MCF 10A (cell line): ENCODE measurements at places on chromosomes 2 and 18. TPM values are rescaled to one million over a fixed set of nuclear protein-coding genes. Genes with fewer than 3 reads are reported as not detected.

The STPG4 gene
- 0.83 TPM in 1 of 2 replicates, not detected in the other for total RNA-seq

The UGT1A4 gene
- total RNA-seq: 0.12 TPM in 1 of 2 replicates, not detected in the other

The OR6B2 gene
- not detected in 2 replicates for total RNA-seq

The REG3A gene
- total RNA-seq: not detected in 2 replicates

The TDRD15 gene
- not detected in 2 replicates for total RNA-seq

The CXCR1 gene
- 0.12 TPM in 1 of 2 replicates, not detected in the other for total RNA-seq

The BMP10 gene
- total RNA-seq: not detected in 2 replicates

The UGT1A5 gene
- total RNA-seq: not detected in 2 replicates

The SP140L gene
- 20.3 and 33.2 TPM in 2 replicates for total RNA-seq

The PID1 gene
- total RNA-seq: 123 and 211 TPM in 2 replicates

The AQP12B gene
- not detected in 2 replicates for total RNA-seq

The LCT gene
- total RNA-seq: not detected in 2 replicates

The BUB1 gene
- total RNA-seq: 23.0 and 25.5 TPM in 2 replicates

DNA sequence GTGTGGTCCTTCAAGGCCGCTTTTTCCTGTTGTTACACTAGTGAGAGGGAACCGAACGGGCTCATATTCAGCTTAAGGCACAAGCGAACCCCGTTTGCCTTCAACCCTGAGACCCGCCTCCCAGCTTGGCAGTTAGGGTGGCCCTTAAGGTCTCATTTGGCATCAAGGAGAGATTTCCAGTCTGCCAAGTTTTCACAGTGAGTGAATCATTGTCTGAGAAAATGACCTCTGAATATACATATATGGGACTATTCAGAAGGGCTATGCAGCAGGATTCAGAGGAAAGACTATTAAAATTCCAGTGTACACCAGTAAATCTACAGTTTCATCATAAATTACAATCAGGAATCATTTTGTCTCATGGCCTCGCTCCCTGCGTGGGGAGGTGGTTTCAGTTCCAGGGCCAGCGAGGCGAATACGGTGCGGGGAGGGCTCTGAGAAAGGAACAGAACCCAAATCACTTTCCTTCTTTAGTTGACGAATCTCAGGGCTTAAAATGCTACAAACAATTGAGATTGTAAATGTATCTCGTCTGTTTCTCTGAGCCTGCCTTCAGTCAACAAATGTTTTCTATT lies 231.4 kb downstream of the FAM210A start:
- no peaks in the 10 kb centered on the region for H3K36me3 ChIP-seq
- DNase-seq: no peak
- H3K4me1 ChIP-seq: no peaks in the 10 kb centered on the region
- no peak overlapping the region for H3K27ac ChIP-seq

- H3K36me3 ChIP-seq: no peaks in the 10 kb centered on the region
- DNase-seq: no peak
- no peak overlapping the region for H3K4me3 ChIP-seq
- no peaks in the 10 kb centered on the region for H3K27me3 ChIP-seq
- no peak overlapping the region for H3K27ac ChIP-seq
Measured at GRCh38 chr2:144477281-144477956, 42.5 kb downstream of the ZEB2 start.

GRCh38 chr2:71336802-71337201 lies 5.2 kb downstream of the ZNF638 start:
- DNase-seq: peak; percentile 11
- H3K27ac ChIP-seq: no peak overlapping the region
- peaks cover 40% of the 10 kb centered on the region for H3K4me1 ChIP-seq
- H3K4me3 ChIP-seq: no peak overlapping the region
- no peaks in the 10 kb centered on the region for H3K27me3 ChIP-seq
- peaks cover 64% of the 10 kb centered on the region for H3K36me3 ChIP-seq

GRCh38 chr2:39265315-39265714 lies 21.5 kb upstream of the CDKL4 start:
- peaks cover 10% of the 10 kb centered on the region for H3K4me1 ChIP-seq
- H3K36me3 ChIP-seq: peaks cover 38% of the 10 kb centered on the region
- no peak overlapping the region for H3K4me3 ChIP-seq

DNA sequence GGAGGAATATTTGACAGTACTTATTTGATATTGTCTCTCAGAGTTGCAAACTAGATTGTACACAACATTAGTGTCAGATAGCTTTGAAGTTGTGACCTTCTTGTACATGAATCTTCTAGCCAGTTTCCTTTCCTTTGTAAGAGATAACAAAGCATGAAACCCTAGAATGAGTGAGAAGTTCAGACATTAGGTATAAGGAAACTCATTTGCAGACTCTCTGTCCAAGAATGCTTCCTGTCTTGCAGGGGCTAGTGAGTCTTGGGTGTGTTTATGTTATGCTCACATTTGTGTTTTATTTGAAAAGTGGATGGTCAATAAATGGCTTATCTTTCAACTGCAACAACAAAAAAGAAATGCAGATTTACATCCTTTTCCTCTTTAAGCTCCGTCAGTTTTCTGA lies 1.4 kb downstream of the BOD1L2 start:
- no peaks in the 10 kb centered on the region for H3K36me3 ChIP-seq
- peaks cover 6% of the 10 kb centered on the region for H3K4me1 ChIP-seq
- H3K4me3 ChIP-seq: no peak overlapping the region
- H3K27me3 ChIP-seq: no peaks in the 10 kb centered on the region

DNA sequence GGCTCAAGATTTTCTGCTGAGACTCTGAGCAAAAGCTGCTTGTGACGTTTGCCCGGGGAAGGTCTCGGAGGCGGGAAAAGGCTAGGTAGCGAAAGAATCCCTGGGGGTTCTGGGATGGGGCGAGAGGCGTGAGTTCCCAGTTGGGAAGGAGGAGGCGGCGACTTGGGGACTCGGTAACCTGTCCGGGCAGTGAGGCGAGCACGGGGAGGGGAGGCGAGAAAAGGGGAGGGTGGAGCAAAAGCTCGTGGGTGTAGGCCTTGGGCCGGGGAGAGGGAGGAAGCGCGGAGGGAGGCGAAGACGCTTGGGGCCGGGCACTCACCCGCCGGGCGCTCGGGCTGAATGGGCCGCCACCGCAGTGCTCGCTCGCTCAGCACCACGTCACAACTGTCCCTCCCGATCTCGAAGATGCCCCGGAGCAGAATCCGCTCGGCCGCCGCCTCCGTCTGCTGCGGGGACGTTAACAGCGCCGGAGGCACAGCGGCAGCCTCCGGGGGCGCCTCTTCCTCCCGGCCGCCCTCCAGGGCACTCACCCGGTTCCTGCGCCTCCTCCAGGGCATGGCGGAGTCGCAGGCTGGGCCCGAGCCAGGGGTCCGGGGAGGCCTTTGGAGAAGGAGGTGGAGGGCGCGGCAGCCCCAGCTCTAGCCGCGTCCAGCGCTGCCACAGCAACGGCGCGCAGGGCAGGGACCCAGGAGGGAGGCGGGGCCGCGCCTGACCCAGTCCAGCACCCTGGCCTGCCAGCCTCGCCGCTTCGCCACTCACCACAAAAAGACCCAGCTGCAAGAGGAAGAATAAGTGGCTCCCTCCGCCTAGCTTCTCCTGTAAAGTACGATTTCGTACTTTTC lies at the start of gene CERKL:
Gene CERKL (minus strand): TSS at position 656 of the 842 bp plus-strand sequence. CDS start 99 bp downstream, at position 557.
- DNase-seq: peak; percentile 49
- H3K36me3 ChIP-seq: no peaks in the 10 kb centered on the region
- H3K4me3 ChIP-seq: peak within 1 kb of the TSS; percentile 66
- H3K4me1 ChIP-seq: no peaks in the 10 kb centered on the region

DNA sequence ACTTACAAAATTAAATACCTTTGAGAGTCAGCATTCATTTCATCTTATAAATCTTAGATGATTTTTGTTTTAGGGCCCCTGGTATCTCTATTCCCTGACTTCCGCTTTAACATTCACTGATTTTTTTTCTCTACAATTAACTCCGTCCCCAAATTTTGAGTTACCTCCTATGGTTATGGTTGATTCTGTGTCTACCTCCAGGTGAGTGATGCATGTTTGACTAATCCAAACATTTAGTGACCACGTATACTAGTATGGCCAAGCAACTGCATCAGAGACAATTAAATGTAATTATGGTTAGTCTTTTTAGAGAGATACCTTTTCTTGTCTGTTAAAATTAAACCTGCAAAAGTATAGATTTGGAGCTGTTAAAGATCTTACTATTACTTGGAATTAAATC lies 120.3 kb downstream of the CCDC102B start:
- no peak overlapping the region for H3K4me3 ChIP-seq
- no peaks in the 10 kb centered on the region for H3K36me3 ChIP-seq
- no peak overlapping the region for H3K27ac ChIP-seq
- no peak for DNase-seq

DNA sequence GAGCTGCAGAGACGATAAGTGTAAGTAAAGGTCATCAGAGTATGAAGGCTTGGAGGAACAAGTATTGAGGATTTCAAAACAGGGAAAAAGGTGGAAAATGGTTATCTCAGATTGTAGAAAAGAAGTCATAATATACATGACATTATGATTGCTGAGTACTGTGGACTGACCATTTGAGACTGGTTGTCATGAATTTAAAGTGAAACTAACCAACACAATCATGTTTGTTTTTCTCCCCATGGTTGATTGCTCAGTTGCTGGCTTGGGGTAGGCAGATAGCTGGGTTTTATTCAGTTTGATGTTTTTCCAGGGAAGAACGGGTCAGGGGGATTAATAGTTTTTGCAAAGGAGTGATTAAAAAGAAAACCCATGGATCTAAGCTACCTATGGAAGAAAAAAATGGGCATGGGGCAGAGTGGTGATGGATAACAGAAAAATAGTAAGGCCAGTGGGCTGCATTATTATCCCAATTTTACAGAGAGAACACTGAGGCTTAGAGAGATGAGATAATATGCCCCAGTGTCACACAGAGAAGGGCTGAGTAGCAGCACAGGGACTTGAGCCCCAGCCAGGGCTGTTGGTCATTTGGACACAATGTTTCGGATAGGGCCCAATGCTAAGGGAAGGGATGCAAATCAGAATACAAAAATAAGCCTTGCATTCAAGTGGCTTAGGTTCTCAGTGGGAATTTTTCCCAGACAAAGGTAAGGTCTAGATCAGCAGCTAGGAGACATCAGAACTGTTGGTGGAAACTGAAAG lies 885.7 kb downstream of the DCC start:
- DNase-seq: no peak
- no peak overlapping the region for H3K27ac ChIP-seq
- no peak overlapping the region for H3K4me3 ChIP-seq
- H3K4me1 ChIP-seq: no peaks in the 10 kb centered on the region
- H3K36me3 ChIP-seq: no peaks in the 10 kb centered on the region

GRCh38 chr2:95530734-95531133 lies 46.2 kb upstream of the TRIM43B start:
- no peaks in the 10 kb centered on the region for H3K36me3 ChIP-seq
- H3K27ac ChIP-seq: no peak overlapping the region
- no peaks in the 10 kb centered on the region for H3K4me1 ChIP-seq
- peaks cover 18% of the 10 kb centered on the region for H3K27me3 ChIP-seq
- peak; percentile 6 for DNase-seq
- no peak overlapping the region for H3K4me3 ChIP-seq

GRCh38 chr2:47109007-47109375 lies 46.1 kb downstream of the STPG4 start:
- no peak overlapping the region for H3K27ac ChIP-seq
- no peaks in the 10 kb centered on the region for H3K27me3 ChIP-seq
- no peak overlapping the region for H3K4me3 ChIP-seq
- no peak for DNase-seq
- H3K4me1 ChIP-seq: no peaks in the 10 kb centered on the region

GRCh38 chr2:30656079-30656478 lies 151.2 kb downstream of the CAPN13 start:
- no peaks in the 10 kb centered on the region for H3K36me3 ChIP-seq

DNA sequence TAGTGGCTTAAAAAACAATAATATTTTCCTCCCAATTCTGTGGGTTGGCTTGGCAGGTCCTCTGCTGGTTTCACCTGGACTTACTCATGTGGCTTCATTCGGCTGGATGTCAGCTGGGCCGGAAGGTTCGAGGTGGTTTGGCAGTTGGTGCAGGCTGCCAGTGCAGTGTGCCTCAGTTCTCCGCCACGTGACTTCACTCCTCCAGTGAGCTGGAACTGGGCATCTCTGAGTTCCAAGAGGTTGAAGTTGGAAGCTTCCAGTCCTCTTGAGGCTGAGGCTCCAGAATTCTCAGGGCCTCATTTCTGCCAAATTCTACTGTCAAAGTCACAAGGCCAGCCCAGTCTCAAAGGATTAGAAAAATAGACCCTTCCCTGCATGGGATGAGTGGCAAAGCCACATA lies 83.4 kb upstream of the B3GNT7 start:
- no peaks in the 10 kb centered on the region for H3K27me3 ChIP-seq
- DNase-seq: no peak
- no peaks in the 10 kb centered on the region for H3K36me3 ChIP-seq
- no peak overlapping the region for H3K4me3 ChIP-seq
- peaks cover 2% of the 10 kb centered on the region for H3K4me1 ChIP-seq
- no peak overlapping the region for H3K27ac ChIP-seq

GRCh38 chr2:64799592-64800252 lies 146.0 kb upstream of the SERTAD2 start:
- no peak overlapping the region for H3K27ac ChIP-seq
- peaks cover 17% of the 10 kb centered on the region for H3K4me1 ChIP-seq
- no peaks in the 10 kb centered on the region for H3K27me3 ChIP-seq
- DNase-seq: peak; percentile 46
- H3K4me3 ChIP-seq: no peak overlapping the region

DNA sequence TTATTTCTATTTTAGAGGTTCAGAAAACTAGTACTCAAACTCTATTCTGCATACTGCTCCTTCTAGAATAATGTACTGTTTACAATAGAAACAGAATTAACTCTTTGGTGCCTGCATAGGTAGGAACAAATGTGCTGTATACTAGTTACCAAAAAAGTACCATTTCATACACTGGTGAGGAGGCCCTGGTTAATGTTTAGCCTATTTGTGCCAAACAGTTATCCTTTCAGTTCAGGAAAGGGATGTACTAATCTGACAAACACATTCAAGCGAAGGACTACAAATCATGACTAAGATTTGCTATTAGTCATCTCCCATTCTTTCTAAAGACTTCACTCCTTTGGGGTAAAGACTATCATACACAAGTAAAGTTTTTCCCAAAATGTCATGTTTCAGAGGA lies 47.4 kb downstream of the EXOC6B start:
- H3K36me3 ChIP-seq: no peaks in the 10 kb centered on the region
- peak; percentile 52 for DNase-seq
- H3K4me1 ChIP-seq: peaks cover 21% of the 10 kb centered on the region
- H3K4me3 ChIP-seq: no peak overlapping the region
- H3K27me3 ChIP-seq: no peaks in the 10 kb centered on the region

- peaks cover 19% of the 10 kb centered on the region for H3K4me1 ChIP-seq
- H3K27ac ChIP-seq: no peak overlapping the region
- DNase-seq: no peak
Measured at GRCh38 chr2:216119146-216119545, 10.0 kb downstream of the XRCC5 start.

- no peak overlapping the region for H3K27ac ChIP-seq
- peak; percentile 11 for DNase-seq
- H3K4me3 ChIP-seq: no peak overlapping the region
- H3K4me1 ChIP-seq: no peaks in the 10 kb centered on the region
- H3K27me3 ChIP-seq: no peaks in the 10 kb centered on the region
Measured at GRCh38 chr2:65204461-65205210, 23.0 kb upstream of the ACTR2 start.

GRCh38 chr2:240524963-240525718 lies 32.6 kb downstream of the ANKMY1 start:
- no peak overlapping the region for H3K27ac ChIP-seq
- no peaks in the 10 kb centered on the region for H3K4me1 ChIP-seq
- H3K27me3 ChIP-seq: no peaks in the 10 kb centered on the region
- peaks cover 63% of the 10 kb centered on the region for H3K36me3 ChIP-seq
- no peak for DNase-seq
- no peak overlapping the region for H3K4me3 ChIP-seq

- H3K4me3 ChIP-seq: peak overlapping the region; percentile 100
- H3K27me3 ChIP-seq: no peaks in the 10 kb centered on the region
- peaks cover 23% of the 10 kb centered on the region for H3K36me3 ChIP-seq
- peaks cover 7% of the 10 kb centered on the region for H3K4me1 ChIP-seq
- no peak for DNase-seq
Measured at GRCh38 chr2:175166216-175166824, 1.7 kb downstream of the ATF2 start.
